ENCODE measurements at places on chromosomes 3 and 15.

DNA sequence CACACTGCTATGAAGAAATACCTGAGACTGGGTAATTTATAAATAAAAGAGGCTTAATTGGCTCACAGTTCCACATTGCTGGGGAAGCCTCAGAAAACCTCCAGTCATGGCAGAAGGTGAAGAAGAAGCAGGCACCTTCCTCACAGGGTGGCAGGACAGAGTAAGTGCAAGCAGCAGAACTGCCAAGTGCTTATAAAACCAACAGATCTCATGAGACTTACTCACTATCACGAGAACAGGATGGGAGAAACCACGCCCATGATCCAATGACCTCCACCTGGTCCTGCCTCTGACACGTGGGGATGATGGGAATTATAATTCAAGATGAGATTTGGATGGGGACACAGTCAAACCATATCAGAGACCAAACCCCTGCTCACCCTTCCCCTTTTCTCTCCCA, 75.0 kb downstream of the TRIM69 start:
- DNase-seq = no peak

GRCh38 chr15:73602446-73602843, 30.7 kb downstream of the NPTN start:
- DNase-seq = no peak

DNA sequence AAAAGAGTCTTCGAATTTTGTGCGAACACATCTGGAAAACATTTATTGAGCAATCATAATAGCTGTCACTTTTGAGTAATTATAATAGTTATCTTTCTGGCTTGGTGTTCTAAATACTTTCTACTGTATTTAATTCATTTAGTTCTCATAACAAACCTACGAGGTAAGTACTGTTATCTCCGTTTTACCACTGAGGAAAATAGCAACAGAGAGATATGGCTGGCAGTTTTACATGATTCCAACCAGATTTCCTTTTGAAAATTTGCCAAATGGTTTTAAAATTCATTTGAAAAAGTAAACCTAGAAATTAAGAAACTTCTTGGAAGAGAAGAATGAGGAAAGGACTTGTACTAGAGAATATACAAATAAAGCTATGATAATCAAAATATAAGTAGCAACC, 37.3 kb upstream of the MGA start:
- DNase-seq = no peak

DNA sequence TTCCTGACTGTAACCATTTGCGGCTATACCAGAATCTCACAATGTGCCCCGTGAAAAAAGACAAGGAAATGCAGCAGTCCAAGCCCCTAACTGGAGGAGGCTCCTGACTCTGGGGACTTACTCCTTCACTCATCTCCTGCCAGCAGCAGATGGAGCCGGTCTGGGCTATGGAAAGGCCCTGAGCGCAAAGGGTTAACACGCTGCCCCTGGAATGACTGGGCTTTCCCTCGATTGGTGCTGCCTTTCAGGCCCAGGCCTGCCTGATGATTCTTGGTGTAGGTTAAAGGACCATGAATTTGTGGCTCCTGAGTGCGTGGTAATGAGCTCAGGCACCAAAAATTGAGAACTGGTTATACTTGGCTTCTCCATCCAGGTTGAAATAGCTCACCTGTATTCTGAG, 42.3 kb upstream of the GALNT15 start:
- no peak for DNase-seq

DNA sequence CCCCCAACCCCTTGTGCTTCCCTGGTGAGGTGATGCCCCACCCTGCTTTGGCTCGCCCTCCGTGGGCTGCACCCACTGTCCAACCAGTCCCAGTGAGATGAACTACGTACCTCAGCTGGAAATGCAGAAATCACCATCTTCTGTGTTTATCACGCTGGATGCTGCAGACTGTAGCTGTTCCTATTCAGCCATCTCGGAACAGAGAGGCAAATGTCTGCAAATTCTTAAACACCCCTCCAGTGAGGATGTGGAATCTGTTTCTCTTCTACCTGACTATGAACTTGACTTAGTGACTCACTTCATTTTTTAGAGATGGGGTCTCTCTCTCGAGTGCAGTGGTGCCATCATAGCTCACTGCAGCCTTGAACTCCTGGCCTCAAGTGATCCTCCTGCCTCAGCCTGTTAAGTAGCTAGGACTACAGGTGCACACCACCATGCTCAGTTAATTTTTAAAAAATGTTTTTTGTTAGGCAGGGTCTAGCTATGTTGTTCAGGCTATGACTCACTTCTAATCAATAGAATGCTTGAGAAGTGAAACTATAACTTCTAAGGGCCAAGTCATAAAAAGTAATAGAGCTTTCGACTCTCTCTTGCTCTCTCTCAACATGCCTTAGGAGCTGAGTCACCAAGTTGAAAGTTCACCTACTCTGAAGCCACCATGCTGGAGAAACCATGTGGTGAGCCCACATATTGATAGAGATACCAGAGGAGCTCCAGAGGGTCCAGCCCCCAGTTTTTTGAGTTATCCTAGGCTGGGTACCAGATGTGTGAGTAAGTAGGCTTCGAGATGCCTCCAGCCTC, 11.5 kb upstream of the PARP14 start:
- no peak for DNase-seq

- DNase-seq = no peak
Observed at GRCh38 chr3:59456852-59457485, 407.1 kb upstream of the CFAP20DC start.

DNA sequence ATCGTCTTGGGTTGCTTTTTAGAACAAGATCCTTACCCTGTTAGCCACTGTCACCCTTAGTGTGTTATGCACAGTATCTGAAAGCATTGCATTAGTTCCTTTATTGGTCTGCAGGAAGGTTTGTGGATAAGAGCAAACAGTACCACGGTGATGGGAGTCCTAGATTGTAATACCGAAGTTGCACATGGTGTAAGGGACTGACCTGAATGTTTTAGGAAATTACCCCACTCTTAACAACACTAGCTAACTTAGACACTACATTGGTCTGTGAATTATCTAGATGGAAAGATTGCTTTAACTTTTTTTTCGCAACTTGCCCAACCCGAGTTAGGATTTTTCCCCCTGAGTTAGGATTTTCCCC, 1.3 kb downstream of the STT3B start:
- DNase-seq = no peak

DNA sequence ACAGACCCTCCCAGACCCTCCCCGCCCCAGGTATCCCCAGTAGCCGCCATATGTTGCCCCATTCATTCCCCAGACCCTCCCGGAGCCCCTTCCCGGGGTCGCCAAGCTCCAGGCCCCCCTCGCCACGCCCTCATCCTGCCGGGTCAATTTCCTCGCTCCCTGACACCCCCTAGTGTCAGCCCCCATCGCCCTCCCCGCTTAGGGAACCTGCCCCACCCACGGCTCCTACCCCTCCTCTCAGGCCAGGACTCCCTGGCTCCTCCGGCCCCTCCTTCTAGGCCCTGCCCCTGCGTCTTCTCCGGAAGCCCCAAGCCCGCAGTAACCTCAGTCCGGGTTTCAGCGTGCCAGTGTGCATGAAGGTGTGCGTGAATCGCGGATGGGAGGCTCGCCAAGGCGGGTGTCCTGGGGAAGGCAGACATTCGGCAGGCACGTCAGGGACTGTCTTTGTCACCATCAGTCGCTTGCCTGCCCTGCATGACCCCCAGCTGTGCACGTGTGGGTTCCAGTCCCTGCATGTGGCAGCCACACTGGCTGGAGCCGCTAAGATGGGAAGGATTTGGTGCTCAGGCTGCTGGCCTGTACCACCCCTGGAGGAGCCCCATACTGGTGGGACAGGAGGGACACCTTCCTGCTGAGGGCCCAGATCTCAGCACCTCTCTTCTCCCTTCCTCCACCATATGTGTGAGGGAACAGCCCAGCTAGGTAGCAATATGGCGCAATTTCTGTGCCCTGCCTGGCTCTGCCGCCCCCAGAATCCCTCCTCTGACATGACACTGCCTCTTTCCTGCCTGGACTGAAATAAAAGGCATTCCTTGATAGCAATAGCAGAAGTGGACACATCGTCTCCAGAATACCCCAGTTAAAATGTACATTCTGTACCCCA, 693 bp downstream of the DISP2 start:
- no peak for DNase-seq

DNA sequence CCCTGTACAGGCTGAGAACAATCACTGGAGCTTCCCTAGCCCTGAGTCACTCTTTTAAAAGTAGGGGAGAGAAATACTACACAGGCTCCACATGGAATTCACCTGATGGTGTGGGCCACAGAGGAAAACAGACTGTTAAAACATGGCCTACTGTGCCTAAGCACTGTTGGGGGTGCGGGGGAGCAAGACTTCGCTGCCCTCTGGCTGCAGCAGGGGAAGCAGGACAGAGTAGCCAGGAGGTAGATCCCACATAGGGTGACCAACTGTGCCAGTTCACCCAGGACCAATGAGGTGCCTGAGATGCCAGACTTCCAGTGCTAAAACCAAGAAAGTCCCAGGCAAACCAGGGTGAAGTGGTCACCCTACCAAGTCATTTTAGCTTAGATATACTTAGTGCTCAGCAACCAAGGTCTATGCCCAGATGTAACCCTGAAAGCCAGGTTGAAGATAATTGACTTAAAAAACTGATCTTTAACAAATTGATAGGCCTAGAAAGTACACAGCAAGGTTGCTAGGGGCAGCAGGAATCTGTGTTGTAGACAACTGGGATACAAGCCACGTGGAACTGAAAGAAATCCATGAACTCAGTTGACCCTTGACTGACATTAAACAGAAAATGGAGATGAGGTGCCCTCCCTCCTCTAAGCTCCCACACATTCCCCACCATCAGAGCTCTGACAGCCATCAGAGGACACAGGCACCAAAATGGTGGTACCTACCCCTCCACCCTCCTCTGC, 344.2 kb upstream of the PPP2R3A start:
- DNase-seq = no peak

DNA sequence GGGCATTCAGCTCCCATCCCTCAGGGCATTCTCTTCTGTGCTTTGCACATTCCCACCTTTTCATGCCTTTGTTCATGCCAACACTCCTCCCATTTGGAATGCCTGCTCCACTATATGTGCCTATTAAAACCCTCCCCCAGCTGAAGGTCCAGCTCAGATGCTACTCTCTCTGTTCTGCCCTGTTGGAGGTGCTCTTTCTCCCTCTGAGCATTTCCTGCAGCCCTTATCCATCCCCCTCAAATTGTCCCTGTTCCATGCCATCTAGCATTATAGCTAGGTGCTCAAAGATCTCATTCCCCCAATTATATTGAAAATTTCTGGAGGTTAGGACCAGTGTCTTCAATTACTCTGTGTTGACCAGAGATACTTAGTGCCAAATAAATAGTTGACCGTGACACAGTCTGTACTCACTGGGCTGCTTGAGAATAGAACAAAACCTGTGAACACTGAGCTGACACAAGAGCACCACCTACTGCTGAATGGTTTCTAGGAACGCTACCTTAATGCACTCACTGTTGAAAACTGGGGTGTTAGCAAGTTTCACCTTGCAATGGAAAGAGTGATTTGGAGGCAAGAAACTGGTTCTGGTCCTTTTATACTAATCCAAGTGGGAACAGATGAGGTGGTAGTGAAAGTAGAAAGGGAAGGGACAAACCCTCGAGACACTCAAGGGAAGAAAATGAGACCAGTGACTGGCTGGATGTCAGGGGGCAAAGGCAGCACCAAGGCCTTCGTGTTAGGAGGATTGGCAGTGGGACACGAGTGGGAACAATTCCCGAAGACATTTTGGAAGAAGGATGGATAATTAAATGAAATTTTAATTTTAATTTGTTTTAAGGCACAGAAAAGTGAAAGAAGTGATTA, 289.8 kb upstream of the ROPN1 start:
- DNase-seq = no peak

DNA sequence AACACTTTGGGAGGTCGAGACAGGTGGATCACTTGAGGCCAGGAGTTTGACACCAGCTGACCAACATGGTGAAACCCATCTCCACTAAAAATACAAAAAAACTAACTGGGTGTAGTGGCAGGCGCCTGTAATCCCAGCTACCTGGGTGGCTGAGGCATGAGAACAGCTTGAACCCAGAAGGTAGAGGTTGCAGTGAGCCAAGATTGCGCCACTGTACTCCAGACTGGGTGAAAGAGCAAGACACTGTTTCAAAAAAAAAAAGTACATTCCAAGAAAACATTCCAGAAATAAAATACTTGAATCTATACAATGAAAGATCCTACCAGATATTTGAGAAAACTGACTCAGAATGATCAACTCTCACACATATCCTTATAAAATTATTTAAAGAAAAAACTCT, 30.4 kb downstream of the TFDP2 start:
- DNase-seq = no peak

DNA sequence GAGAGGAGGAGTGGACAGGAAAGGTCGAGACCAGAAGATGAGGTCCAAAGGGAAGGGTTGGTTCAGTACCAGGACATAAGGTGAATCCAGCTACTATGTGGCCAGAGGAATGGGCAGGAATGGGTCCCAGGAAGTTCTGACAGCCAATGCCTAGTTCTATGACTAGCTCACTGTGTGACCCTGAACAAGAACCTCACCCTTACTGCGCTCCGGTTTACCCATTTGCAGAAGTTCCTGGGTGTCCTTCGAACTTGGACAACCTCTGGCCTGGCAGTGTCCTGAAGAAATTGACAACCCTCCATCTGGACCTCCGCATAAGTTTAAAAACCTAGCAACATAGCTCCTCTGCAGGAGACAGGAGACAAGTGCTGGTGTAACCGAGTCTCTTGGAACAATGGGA, 12.2 kb upstream of the PSTPIP1 start:
- DNase-seq = no peak

GRCh38 chr15:81311752-81312464, 12.0 kb downstream of the STARD5 start:
- no peak for DNase-seq

DNA sequence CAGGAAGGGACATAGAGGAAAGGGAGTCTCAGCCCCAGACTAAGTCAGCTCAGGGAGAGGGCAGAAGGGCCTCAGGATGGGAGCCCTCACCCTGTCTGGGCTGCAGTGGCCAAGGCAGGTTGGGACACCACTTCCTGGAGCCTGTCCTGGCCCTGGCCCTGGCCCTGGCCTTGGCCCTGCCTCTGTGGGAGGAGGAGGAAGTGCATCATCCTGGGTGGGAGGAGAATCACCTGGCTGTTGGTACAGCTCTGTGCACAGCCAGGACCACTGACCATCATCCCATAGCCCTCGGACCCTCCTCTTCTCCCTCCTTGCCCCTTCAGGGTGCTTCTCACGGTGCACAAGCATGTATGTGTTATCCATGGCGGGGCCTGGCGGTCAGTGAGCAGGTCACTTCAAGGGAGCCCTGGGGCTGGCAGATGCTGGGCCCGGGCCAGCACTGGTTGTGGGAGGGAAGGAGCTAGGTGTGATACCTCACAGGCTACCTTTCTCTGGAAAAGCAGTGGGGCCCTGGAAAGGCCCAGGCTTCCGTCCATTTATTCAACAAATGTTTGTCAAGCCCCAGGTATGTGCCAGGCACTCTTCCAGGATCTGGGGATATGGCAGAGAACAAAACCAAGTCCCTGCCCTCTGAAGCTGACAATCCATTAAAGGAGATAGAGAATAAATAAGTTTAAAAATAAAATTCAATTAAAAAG, 8.2 kb upstream of the APEH start:
- DNase-seq = no peak

- DNase-seq = no peak
Observed at GRCh38 chr3:49238274-49239127, 38.5 kb downstream of the C3orf62 start.

DNA sequence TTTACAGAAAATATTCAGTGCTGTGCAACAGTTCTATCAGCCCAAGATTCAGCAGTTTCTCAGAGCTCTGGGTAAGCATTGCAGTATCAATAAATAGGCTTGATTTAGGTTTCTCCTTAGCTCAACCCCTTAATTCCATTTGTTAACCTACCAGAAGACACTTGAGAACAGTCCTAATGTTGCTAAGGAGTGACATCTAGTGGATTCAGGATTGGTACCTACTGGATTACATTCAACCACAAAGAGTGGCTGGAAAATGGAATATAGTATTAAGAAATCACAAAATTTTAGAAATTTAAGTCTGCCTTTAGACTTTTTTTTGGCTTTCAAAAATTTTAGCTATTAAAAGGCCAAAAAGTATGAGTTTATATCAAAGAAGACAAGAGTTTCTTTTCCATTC, 34.7 kb downstream of the POLG start:
- no peak for DNase-seq

All from activated CD8-positive, alpha-beta memory T cell treated with anti-CD3 and anti-CD28 coated beads for 1 hour (primary cell).